ENCODE measurements at places on chromosomes 7 and 10.

DNA sequence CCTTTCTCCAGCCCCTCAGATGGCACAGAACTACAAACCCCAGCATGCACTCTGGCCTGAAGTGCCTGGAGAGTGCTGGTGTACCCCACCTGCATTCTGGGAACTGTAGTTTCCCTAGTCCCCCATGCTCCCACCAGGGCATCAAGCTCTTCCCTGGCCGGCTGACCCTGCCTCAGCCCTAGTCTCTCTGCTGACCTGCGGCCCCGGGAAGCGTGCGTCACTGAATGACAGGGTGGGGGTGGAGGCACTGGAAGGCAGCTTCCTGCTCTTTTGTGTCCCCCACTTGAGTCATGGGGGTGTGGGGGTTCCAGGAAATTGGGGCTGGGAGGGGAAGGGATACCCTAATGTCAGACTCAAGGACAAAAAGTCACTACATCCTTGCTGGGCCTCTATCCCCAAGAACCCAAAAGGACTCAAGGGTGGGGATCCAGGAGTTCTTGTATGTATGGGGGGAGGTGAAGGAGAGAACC is 2.1 kb downstream of the NOS3 start:
- DNase-seq = peak; percentile 74

DNA sequence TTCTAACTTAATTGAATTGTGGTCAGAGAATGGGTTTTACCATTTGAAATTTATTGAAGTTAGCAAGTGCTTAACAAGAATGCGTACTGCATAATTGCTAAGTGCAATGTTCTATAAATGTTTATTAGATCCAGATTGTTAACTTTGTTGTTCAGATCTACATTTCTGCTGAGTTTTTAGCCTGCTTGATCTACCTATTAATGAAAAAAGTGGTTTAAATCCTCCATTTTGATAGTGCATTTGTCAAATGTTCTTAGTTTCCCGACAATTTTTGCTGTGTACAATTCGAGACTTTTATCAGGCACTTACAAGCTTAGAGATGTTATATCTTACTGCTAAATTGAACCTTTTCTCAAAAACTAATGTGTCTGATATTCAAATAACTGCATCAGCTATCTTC is 156.4 kb upstream of the ADCY1 start:
- DNase-seq = no peak

DNA sequence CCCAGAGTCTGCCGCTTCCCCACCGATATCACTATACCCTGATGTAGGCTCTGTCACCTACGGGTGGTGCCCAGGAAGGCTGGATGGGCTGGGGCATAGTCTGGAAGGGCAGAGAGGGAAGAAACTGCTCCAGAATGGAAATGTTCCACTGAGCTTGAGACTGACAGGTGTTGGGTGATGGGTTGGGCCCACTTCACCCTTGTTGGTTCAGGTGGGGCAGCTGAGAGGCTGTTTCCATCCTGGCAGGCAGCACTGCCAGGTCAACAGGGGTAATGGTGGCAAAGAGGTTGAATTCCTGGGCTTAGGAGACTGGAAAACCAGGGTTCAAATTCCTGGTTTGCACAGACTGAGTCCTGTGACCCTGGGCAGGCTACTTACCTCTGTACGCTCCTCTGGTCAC is 28.5 kb upstream of the FRAT2 start:
- DNase-seq = no peak

- DNase-seq = no peak
Measured at GRCh38 chr7:153524070-153524601, 528.1 kb upstream of the DPP6 start.

DNA sequence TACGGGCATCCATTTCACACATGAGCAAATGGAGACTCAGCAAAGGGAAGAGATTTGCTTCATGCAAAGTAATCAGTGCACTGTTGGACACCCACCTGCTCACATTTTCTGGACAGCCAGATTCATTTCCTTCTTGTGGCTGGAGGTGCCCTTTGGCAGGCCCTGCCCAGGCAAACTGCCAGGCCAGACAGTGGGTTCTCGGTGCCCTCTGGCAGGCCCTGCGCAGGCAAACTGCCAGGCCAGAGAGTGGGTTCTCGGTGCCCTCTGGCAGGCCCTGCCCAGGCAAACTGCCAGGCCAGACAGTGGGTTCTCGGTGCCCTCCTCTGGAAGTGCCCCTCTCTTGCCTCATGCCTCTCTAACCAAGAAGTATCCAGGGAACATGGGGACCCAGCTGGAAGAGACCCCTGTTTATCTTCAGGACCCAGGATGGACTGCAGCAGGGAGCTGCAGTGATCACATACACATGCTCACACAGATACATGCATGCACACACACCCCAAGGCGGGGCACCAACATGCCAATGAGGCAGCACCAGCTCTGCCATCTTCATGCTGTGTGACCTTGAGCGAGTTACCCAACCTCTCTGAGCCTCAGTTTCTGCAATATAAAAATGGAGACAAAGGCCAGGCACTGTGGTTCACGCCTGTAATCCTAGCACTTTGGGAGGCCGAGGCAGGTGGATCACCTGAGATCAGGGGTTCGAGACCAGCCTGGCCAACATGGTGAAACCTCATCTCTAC is 67.1 kb downstream of the OAT start:
- DNase-seq = no peak

GRCh38 chr10:88125766-88126165 is 262.3 kb downstream of the PTEN start:
- DNase-seq = no peak
